ENCODE measurements at places on chromosomes 5 and 9.

GRCh38 chr5:132267931-132268768, 10.7 kb downstream of the PDLIM4 start:
- no peak for DNase-seq

- no peak for DNase-seq
Observed at GRCh38 chr9:90523958-90524357, 118.7 kb downstream of the DIRAS2 start.

DNA sequence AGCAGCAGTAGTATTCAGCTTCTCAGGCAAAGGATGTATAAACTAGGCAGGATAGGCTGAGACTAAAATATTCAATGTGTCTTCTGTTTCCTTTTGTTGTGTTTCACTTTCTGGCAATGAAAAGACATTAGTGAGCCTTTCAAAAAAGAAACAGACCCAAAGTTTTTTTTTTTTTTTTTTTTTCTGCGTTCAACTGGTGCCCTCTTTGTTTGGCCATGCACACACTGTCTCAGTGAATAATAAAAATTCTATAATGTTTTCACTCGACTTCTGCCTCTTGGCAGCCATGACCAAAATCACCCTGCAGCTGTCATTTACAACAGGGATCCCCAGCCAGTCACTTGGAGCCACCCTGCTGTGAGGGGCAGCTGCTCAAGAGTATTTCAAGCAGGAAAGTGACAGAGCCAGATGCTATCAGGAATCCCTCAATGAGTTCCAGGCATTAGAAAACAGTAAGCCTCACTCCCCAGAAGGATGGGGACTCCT, 44.0 kb upstream of the MAN2A1 start:
- no peak for DNase-seq

GRCh38 chr5:128432913-128433440, 105.1 kb downstream of the FBN2 start:
- no peak for DNase-seq

DNA sequence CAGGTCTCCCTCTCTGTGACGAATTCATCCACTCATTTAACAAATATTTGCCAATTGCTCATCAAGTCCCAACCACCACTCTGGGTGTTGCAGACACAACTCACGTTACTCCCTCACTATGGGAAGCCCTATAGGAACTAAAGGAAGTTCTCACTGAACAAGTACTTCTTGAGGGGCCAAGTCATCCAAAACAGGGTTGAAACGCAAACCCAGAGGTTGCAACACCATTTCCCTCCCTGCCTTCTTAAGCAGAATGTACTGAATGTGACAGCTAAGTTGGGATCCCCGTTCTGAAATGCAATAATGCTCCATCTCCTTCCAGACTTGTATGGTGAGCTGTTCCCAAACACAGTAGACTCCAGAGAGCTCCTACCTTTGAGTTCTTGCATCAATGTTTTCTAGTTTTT, 34.3 kb downstream of the EPB41L4B start:
- DNase-seq, result no peak
